ENCODE measurements at places on chromosomes 1 and 21. TPM values are rescaled to one million over a fixed set of nuclear protein-coding genes. Genes with fewer than 3 reads are reported as not detected.

The HAO2 gene
- total RNA-seq = not detected

The UROD gene
- total RNA-seq = 36.8 TPM

The COL24A1 gene
- 15.2 TPM for total RNA-seq

The USP33 gene
- total RNA-seq = 192 TPM

The FNDC10 gene
- 2.3 TPM for total RNA-seq

The PTPRU gene
- total RNA-seq = 13.3 TPM

The IQGAP3 gene
- total RNA-seq = 6.3 TPM

The SLAMF7 gene
- not detected for total RNA-seq

The TTC34 gene
- total RNA-seq = 0.45 TPM

The GSTM2 gene
- 23.3 TPM for total RNA-seq

The MPL gene
- total RNA-seq = not detected

The SHISA4 gene
- total RNA-seq = 22.0 TPM

The PODN gene
- total RNA-seq = 8.9 TPM

The ARTN gene
- total RNA-seq = 0.91 TPM

The ADORA3 gene
- total RNA-seq = 1.1 TPM

The C8B gene
- total RNA-seq = not detected

The CLCA1 gene
- total RNA-seq = 0.54 TPM

The CCDC181 gene
- total RNA-seq = 7.9 TPM

The OVAAL gene
- not detected for total RNA-seq

The FCRL1 gene
- 0.18 TPM for total RNA-seq

The TNFRSF1B gene
- total RNA-seq = 3.7 TPM

The GRHL3 gene
- 1.2 TPM for total RNA-seq

The OR10Z1 gene
- total RNA-seq = not detected

The GUCA2A gene
- not detected for total RNA-seq

The CGN gene
- total RNA-seq = 4.6 TPM

The DTL gene
- total RNA-seq = 11.4 TPM

The SMAP2 gene
- 24.8 TPM for total RNA-seq

The HJV gene
- not detected for total RNA-seq

The RAB25 gene
- not detected for total RNA-seq

The S100A13 gene
- 5.0 TPM for total RNA-seq

The TP73 gene
- total RNA-seq = 0.36 TPM

The AIRE gene
- total RNA-seq = 0.09 TPM

The C1QA gene
- 5.8 TPM for total RNA-seq

The FCRL4 gene
- not detected for total RNA-seq

The KRTAP19-1 gene
- total RNA-seq = not detected

The TSEN15 gene
- 33.3 TPM for total RNA-seq

The MROH9 gene
- not detected for total RNA-seq

The SIM2 gene
- total RNA-seq = not detected

All from cerebellum (tissue), 4 donors.